ENCODE measurements at places on chromosomes 1 and 21.
A peak's percentile ranks its signal among the peaks of the same experiment; 100 is the strongest.

DNA sequence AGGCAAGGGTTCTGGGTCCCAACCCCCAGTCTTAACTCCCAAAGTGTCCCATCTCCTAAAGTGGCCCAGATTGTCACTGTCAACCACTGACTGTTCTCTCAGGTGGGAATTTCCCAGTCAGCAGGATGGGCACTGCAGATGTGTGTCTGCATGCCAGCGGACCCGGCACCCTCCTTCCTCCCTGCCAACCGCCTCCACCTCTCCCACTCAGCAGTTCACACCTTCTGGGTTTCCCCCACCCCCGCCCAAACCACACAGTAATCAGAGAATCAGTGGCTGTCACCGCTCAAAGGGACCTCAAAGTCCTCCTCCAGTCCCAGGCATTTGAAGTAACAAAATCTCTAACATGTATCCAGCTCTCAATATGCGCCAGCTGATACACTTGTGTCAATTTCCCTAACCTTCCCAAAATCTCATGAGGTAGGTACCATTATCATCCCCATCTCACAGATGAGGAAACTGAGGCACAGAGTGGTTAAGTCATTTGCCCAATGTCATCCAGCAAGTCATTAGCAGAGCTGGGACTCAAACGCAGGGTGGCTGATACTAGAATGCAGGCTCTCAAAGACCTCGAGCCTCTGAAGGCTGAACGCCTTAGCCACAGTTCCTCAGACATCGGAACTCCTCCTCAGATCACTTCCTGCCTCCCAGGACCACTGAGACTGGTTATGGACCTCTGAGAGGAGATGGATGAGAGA is 4.8 kb downstream of the RUNX3 start:
- DNase-seq: peak; percentile 87

DNA sequence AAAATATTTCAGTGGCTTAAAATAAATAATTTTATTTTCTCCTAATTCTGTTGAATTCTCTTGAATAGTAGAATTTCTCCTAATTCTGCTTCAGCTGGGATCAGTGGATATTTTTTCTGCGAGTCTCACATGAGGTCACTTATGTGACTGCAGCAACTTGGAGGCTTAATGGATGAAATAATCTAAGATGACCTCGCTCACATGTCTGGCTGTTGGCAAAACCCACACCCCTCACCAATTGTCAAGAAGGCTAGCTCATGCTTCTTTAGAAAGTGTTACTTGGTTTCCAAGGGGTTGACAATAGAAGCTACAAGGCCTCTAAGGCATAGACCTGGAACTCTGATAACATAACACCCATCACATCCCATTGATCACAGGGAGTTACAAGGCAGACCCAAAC is 156.9 kb upstream of the DPYD start:
- no peak for DNase-seq

DNA sequence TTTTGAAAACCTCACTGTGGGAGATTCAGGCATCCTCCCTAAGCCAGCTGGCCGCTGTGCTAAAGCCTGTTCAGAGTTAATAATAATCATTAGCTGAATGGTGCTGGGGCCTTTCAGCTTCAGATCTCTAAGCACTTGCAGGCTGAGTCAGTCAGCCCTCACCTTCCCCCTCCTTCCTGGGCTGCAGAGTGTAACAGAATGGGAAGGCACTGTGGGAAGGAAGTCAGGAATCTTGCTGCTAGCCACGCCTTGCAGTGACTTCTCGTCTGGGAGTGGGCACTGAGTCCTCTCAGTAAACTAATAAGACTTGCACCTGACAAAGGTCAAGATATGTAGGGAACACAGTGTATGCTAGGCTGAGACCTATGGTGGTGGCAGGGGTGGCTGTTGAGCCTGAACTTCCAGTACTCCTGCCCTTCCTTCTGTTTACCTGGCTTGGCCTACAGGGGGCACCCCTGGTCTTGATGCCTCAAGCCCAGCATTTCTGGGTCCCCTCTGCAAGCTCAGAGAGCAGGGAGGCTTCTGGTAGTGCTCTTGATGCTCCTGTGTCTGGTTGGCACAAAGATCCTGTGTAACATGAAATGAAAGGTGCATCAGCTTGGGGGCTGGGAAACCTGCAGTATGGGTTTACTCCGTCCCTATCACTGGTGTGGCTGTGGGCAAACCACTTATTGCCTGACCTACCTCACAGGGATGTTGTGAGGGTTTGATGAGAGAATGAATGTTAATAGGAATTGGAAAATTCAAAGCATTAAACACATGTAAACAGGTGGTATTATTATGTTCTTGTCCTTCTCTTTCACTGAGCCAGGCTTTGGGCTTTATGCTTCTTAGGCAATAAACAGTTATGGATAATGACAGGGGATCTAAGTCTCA is 6.0 kb downstream of the CYB561D1 start:
- DNase-seq: peak; percentile 74

DNA sequence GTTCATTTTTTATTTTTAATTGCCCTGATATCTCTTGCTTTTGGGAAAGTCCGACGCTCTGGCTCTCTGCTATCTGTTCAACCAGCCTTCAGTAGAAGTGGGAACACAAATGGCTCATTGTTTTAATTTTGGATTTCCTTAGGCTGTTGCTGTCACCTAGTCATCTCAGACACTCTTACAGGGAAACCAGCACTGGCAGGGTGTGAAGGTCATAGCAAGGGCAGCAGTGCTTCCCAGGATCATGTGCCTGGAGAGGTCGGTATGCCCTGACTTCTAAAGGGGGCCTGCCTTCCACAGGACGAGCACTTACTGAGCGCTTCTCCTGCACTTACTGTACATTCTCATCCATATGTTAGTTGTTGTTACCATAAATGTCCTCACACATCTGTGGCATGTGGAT is 224.2 kb downstream of the DISC1 start:
- no peak for DNase-seq

GRCh38 chr1:226310637-226311195 is 1.8 kb upstream of the LIN9 start:
- DNase-seq: no peak
